Dermis blood vessel endothelial cell (primary cell): ENCODE measurements at places on chromosomes 7 and 10. TPM values are rescaled to one million over a fixed set of nuclear protein-coding genes. Genes with fewer than 3 reads are reported as not detected.
A peak's percentile ranks its signal among the peaks of the same experiment; 100 is the strongest.

DNA sequence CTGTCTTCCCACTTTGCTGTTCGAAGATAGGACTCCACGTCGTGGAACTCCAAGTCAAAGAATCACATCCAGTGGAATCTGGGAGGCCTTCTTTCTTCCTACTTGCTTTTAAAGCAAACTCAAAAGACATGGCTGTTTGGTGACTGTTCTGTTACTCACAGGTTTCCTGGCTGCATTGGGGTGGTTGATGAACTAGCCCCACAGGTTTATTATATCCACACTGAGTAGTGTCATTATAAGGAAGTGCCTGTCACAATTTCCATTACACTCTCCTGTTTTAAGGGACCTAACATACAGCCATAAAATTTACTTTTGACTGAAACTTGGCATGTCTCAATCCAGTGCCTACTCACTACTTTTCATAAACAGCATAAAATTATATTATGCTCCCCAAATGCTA lies 287.3 kb upstream of the SP4 start:
- no peak for DNase-seq

- peak; percentile 13 for DNase-seq
Observed at GRCh38 chr10:5387169-5387568, 17.5 kb downstream of the TUBAL3 start.

GRCh38 chr10:50990568-50991455 lies 83.5 kb upstream of the PRKG1 start:
- peak; percentile 22 for DNase-seq

DNA sequence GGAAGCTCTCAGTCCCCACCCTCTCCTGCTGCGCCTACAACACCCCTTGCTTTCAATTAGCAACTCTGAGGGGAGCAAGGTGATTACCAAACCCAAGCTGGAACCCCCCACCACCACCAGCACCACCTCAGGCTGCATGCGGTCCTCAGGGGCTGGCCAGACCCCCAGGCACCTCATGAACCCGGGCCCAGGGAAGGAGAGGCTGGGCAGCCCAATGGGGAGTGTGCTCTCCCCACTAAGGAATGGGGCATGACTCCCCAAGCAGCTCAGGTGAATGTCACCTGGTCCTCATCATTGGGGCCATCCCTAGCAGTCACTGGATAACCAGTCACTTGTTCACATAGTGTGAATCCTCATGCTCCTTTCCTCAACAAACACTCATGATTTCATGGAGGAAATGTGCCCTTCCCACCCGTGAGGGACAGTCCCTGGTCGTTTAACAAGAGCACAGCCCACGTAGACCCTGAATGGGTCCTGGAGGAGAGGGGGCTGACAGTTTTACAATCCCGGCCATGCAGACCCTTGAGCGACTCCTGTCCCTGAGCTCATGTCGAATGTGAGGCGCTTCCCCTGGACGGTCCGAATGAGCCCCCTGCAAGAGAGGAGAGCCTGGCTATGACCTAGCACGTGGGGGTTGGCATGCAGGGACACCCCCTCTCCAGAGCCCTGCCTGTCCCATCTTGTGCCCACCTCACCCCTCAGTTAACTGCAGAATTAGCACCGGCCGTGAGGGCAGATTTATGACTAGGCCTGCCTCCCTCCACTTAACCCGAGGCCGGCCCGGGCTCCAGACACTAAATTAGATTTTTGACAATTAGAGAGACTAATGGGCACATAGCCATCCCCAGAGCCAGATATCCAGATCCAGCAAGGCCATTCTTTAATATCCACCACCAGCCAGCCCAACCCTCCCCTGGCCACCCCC lies 29.1 kb downstream of the POLL start:
- DNase-seq, result no peak

DNA sequence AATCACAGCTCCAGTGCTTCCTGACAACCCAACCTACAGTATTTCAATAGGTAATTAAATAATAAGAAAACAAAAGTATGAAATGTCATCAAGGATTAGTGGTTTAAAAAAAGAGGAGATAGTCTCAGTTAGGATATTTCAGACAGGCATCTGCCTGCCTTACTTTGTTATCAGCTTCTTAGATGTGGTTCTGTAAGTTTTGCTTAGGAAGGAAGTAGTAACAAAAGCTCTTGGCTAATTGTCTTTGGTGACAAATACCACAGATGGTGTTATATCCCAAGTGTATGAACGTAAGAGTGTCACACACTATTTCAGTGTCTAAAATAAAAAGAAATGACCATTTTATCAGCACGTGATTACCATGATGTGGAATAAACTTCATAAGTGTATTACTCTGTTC lies 9.8 kb upstream of the ACTA2 start:
- DNase-seq, result peak; percentile 13

DNA sequence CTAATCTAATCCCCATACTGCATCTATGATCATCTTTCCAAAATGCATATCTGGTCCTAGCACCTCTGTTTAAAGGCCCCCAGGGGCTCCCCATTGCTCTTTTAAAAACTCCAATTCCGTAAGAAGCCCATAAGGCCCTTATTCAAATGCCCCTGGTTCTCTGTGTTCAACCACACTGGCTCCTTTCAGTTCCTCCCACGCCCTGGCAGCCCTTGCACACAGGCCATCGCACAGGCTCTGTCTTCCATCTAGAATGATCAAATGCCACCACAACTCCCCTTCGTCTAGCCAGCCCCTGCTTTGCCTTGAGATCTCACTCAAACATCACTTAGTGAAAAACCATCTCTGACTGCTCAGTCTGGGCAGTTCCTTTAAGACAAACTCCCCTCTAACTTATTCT lies 112.9 kb upstream of the LYZL2 start:
- DNase-seq, result no peak

- no peak for DNase-seq
Observed at GRCh38 chr7:126776498-126776897, 476.2 kb downstream of the GRM8 start.

SPDYE2 gene
- not detected in 2 replicates for total RNA-seq
